ENCODE measurements at places on chromosomes 12 and 14. TPM values are rescaled to one million over a fixed set of nuclear protein-coding genes. Genes with fewer than 3 reads are reported as not detected.

- no peaks in the 10 kb centered on the region for H3K27me3 ChIP-seq
- no peak overlapping the region for H3K4me3 ChIP-seq
- H3K36me3 ChIP-seq = no peaks in the 10 kb centered on the region
- no peak for DNase-seq
- H3K27ac ChIP-seq = no peak overlapping the region
These were observed 32.3 kb downstream of the CDKN1B start for GRCh38 chr12:12749433-12749832.

GRCh38 chr12:21998782-21999181 lies 47.2 kb upstream of the CMAS start:
- peaks cover 10% of the 10 kb centered on the region for H3K4me1 ChIP-seq
- H3K27ac ChIP-seq = no peak overlapping the region
- no peak overlapping the region for H3K4me3 ChIP-seq
- DNase-seq = no peak
- no peaks in the 10 kb centered on the region for H3K27me3 ChIP-seq

- DNase-seq = no peak
- no peak overlapping the region for H3K27ac ChIP-seq
- H3K4me3 ChIP-seq = no peak overlapping the region
- H3K36me3 ChIP-seq = no peaks in the 10 kb centered on the region
These were observed 26.9 kb upstream of the PTGDR start for GRCh38 chr14:52240623-52241022.

DNA sequence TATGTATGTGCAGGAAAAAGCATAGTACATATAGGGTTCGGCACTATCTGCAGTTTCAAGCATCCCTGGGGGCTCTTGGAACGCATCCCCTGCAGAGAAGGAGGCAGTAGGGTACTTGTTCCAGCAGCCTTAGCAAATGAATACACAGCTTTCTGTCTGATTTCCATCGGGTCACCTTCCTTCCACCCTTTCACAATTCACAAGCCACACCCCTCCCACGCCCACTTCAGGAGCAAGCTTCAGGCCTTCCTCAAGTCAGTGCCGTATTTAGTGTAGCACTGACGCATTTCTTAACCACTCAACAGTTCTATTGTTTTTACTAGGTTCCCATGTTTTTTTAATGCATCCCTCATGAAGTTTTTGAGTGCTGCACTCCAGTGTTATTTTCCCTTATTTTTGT lies 64.2 kb downstream of the CLMN start:
- H3K27ac ChIP-seq = no peak overlapping the region
- H3K4me3 ChIP-seq = no peak overlapping the region
- H3K36me3 ChIP-seq = no peaks in the 10 kb centered on the region
- peaks cover 24% of the 10 kb centered on the region for H3K4me1 ChIP-seq
- no peaks in the 10 kb centered on the region for H3K27me3 ChIP-seq

Gene SLC38A4
- polyA plus RNA-seq = 15.9 TPM

- H3K4me3 ChIP-seq = no peak overlapping the region
- DNase-seq = no peak
- no peak overlapping the region for H3K27ac ChIP-seq
- no peaks in the 10 kb centered on the region for H3K27me3 ChIP-seq
- no peaks in the 10 kb centered on the region for H3K36me3 ChIP-seq
- no peaks in the 10 kb centered on the region for H3K4me1 ChIP-seq
These were observed 111.9 kb downstream of the STAB2 start for GRCh38 chr12:103698752-103699560.

Gene FGD4
- polyA plus RNA-seq = 3.6 TPM

- no peaks in the 10 kb centered on the region for H3K36me3 ChIP-seq
- DNase-seq = no peak
- no peaks in the 10 kb centered on the region for H3K4me1 ChIP-seq
These were observed 1011.3 kb downstream of the AACS start for GRCh38 chr12:126076515-126076914.
